SJCRH30 (cell line): ENCODE measurements at places on chromosomes 4 and X. TPM values are rescaled to one million over a fixed set of nuclear protein-coding genes. Genes with fewer than 3 reads are reported as not detected.

HELQ gene
- 20.0 and 25.9 TPM in 2 replicates for total RNA-seq

PF4V1 gene
- total RNA-seq: not detected in 2 replicates

DNA sequence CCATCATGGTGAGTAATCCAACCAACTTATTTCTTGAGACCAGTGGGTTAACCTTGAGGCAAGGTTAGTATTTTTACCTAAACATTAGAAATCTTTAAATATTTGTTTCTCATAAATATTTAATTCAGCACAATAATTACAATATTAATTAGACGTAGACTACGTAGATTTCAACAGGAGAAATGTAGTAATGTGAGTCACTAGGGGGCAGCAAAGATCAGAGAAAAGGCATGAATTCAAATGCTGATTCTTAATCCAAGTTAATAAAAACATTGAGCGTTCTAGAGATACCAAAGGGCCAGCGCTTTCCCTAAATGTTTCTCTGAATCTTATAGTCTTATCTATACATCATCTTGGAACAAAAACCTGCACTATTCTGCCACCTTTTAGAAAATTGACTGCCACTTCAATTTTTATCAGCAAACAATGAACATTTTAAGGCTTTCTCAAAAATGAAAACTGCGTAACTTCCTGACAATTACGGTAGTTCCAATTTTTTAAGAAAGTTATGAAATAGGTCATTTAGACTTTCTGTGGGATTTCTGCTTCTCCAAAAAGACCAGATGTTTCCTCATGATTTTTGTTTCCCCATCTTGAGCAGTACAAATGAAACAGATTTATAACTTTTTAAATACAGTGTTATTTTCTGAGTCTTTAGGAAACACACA, 180.7 kb downstream of the GASK1B start:
- peak; percentile 24 for DNase-seq
- H3K4me1 ChIP-seq: no peaks in the 10 kb centered on the region
- no peak overlapping the region for H3K27ac ChIP-seq
- no peaks in the 10 kb centered on the region for H3K36me3 ChIP-seq
- no peak overlapping the region for H3K4me3 ChIP-seq

GRCh38 chr4:60944060-60944459, 256.1 kb upstream of the ADGRL3 start:
- H3K27ac ChIP-seq: no peak overlapping the region
- no peak overlapping the region for H3K4me3 ChIP-seq
- H3K36me3 ChIP-seq: no peaks in the 10 kb centered on the region
- H3K27me3 ChIP-seq: no peaks in the 10 kb centered on the region
- H3K4me1 ChIP-seq: no peaks in the 10 kb centered on the region
- no peak for DNase-seq

- H3K4me1 ChIP-seq: no peaks in the 10 kb centered on the region
- no peak for DNase-seq
- no peak overlapping the region for H3K4me3 ChIP-seq
- no peaks in the 10 kb centered on the region for H3K27me3 ChIP-seq
- no peaks in the 10 kb centered on the region for H3K36me3 ChIP-seq
Observed at GRCh38 chr4:24999392-25000089, 31.2 kb downstream of the LGI2 start.

GRCh38 chr4:177246641-177247584, 62.8 kb upstream of the NEIL3 start:
- H3K4me1 ChIP-seq: no peaks in the 10 kb centered on the region
- DNase-seq: no peak
- no peaks in the 10 kb centered on the region for H3K27me3 ChIP-seq
- H3K36me3 ChIP-seq: no peaks in the 10 kb centered on the region
- H3K27ac ChIP-seq: no peak overlapping the region
- no peak overlapping the region for H3K4me3 ChIP-seq

DNA sequence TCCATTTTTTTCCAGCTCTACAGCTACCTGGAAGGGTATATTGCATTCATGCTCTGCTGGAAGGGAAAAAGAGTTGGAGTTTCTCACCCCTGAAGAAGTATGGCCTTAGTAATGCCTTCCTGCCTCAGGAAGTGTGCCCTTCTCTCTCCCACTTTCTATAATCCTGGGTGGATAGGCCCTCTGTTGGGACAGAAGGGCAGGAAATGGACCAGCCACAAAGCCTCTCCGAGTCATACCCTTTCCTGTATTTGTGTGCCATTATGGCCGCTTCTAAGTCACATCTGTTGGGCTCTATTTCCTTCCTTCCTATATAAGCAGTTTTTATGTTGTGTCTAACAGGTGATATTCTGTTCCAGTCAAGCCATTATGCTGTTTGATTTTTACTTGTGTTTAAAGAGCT, 74.8 kb upstream of the SMARCA5 start:
- no peaks in the 10 kb centered on the region for H3K27me3 ChIP-seq
- no peak overlapping the region for H3K27ac ChIP-seq
- no peaks in the 10 kb centered on the region for H3K36me3 ChIP-seq
- peak; percentile 14 for DNase-seq
- H3K4me1 ChIP-seq: no peaks in the 10 kb centered on the region
- no peak overlapping the region for H3K4me3 ChIP-seq

GRCh38 chrX:106263817-106264216, 95.7 kb downstream of the PWWP3B start:
- no peak for DNase-seq
- H3K4me3 ChIP-seq: no peak overlapping the region
- H3K4me1 ChIP-seq: no peaks in the 10 kb centered on the region
- no peak overlapping the region for H3K27ac ChIP-seq
- no peaks in the 10 kb centered on the region for H3K27me3 ChIP-seq
- no peaks in the 10 kb centered on the region for H3K36me3 ChIP-seq

DNA sequence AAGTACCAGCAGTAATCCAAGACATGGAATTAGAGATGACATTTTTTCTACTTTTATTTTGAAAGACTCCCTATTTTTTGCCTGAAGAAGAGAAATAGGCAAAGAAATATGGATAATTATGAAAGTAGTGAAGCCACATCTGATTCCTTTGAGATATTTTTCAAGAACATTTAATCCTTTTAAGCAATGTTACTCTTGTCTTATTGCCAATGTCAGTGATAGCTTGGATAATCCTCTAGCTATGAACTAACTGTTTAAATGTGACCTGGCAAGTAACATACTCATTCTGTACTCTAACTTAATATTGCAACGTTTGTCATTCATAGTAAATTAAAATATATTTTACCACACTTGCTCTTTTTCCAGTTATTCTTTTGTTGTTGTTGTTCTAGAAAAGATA, 181.3 kb downstream of the VEGFC start:
- H3K27me3 ChIP-seq: no peaks in the 10 kb centered on the region
- H3K27ac ChIP-seq: no peak overlapping the region
- no peak overlapping the region for H3K4me3 ChIP-seq
- no peaks in the 10 kb centered on the region for H3K4me1 ChIP-seq

GRCh38 chrX:96445531-96446065, 239.0 kb upstream of the DIAPH2 start:
- no peak for DNase-seq
- H3K4me1 ChIP-seq: no peaks in the 10 kb centered on the region
- H3K4me3 ChIP-seq: no peak overlapping the region
- no peaks in the 10 kb centered on the region for H3K27me3 ChIP-seq

GRCh38 chr4:1855333-1856070, 454 bp downstream of the LETM1 start:
- H3K27me3 ChIP-seq: no peaks in the 10 kb centered on the region
- peak; percentile 32 for DNase-seq
- H3K27ac ChIP-seq: peak overlapping the region; percentile 14; the same call in 1 of the 2 replicates

DNA sequence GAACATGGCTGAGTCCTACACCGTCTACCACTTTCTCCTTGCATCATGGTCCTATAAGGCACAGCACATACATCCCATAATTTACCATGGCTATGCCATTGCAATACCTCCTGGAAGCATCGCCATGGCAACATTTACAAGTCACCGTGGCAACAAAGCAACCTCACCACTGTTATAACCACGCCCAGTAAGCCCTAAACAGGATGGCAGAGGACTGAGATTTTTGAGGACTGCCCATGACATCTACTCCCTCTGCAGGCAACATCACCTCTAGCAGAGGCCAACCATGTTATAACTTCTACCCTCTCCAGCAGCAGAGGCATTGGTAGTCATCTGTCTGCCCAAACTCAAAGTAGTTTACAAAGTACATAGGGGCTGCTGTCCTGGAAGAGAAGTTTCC, 29.7 kb downstream of the BCOR start:
- no peak overlapping the region for H3K27ac ChIP-seq
- H3K4me1 ChIP-seq: no peaks in the 10 kb centered on the region; the same call in 1 of the 2 replicates
- no peak overlapping the region for H3K4me3 ChIP-seq
- no peak for DNase-seq

DNA sequence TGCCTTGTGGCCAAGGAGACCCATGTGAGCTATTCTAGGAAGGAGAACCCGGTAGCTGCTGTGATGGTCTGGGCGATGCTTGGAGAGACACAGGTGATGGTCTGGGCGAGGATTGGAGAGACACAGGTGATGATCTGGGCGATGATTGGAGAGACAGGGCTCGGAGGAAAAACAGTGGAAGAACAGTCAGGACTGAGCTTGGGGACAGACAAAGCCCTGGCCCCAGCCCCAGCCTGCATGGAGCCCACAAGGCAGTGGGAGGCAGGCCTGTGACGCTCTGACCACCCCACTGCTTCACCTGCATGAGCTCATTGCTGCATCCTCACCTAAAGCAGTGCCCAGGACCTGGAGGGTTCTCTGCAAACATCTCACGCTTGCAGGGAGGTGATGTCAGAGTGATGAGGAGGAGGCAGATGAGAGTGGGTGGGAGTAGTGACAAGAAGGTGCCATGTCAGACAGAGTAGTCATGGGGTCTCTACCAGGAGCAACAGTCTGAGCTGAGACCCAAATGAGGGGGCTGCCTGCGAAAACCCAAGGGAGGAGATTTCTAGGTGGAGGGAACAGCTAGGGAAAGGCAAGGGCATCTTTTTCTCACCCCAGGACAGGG, 35.9 kb upstream of the PSAPL1 start:
- H3K27ac ChIP-seq: no peak overlapping the region
- no peaks in the 10 kb centered on the region; the same call in 1 of the 2 replicates for H3K27me3 ChIP-seq
- no peaks in the 10 kb centered on the region for H3K36me3 ChIP-seq

GRCh38 chr4:13399257-13399656, 84.9 kb downstream of the RAB28 start:
- DNase-seq: no peak
- no peaks in the 10 kb centered on the region for H3K36me3 ChIP-seq
- no peak overlapping the region for H3K27ac ChIP-seq
- no peaks in the 10 kb centered on the region for H3K4me1 ChIP-seq
- H3K4me3 ChIP-seq: no peak overlapping the region

GRCh38 chr4:165027762-165028402, 3.9 kb upstream of the TRIM60 start:
- DNase-seq: no peak
- no peaks in the 10 kb centered on the region for H3K36me3 ChIP-seq
- H3K27me3 ChIP-seq: no peaks in the 10 kb centered on the region
- no peak overlapping the region for H3K4me3 ChIP-seq
- H3K4me1 ChIP-seq: no peaks in the 10 kb centered on the region

GRCh38 chr4:27398631-27399310, 538.1 kb downstream of the STIM2 start:
- no peak for DNase-seq
- no peak overlapping the region for H3K4me3 ChIP-seq
- no peaks in the 10 kb centered on the region for H3K36me3 ChIP-seq

DNA sequence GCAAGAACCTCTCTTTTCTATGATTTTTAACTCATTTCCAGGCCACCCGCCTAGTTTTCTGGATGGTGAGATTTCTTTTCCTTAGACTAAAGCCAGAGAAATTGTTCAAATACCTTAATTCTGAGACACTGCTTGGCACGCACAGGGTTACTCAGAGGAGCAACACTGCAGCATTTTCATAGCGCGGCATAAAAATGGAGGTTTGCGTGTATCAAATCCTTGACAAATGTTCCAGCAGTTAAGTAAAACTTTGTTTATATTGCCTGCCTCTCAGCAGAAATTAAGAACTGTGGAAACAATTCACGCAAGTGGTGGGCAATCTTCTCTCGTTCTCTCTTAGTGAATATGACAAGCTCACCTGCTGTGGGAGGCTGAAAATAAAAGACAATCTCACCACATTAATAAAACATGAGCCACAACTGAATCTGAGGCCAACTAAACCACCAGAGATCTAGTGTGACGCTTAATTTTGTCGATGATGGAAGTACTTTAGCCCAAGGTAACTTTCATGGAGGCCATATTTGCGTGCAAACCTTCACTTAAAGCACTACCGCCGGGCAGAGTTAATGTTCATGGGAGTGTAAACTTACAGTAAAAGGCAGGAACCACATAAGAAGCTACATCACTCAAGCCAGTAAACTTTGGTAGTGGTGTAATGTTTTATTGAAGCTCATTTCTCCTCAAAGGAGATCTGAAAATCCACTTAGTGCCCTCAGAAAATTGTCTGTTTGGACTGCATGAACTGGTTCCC, 894.8 kb upstream of the EPHA5 start:
- no peak overlapping the region for H3K27ac ChIP-seq
- H3K36me3 ChIP-seq: no peaks in the 10 kb centered on the region
- DNase-seq: peak; percentile 9
- H3K27me3 ChIP-seq: no peaks in the 10 kb centered on the region

GRCh38 chr4:74638689-74639088, 155.6 kb downstream of the BTC start:
- no peak overlapping the region for H3K27ac ChIP-seq
- H3K27me3 ChIP-seq: no peaks in the 10 kb centered on the region
- H3K36me3 ChIP-seq: no peaks in the 10 kb centered on the region

DNA sequence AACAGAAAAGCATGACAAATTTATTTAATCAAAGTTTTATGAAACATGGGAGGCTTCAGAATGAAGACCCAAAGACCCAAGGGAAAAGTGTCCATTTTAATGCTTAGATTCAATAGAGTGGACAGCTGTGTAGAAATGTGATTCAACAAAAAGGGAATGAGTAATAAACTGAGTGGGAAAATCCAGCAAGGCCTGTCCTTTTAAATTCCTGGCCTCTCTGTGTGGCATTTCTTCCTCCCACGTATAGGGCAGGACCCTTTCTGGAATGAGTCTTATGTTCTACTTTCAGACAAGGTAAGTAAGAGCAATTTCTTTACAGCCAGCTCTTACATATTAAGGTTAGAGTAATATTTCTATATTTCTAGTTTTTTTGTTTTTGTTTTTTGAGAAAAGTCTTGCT, 14.5 kb downstream of the AASDH start:
- DNase-seq: no peak
- peaks cover 9% of the 10 kb centered on the region for H3K4me1 ChIP-seq
- no peak overlapping the region for H3K27ac ChIP-seq
- peaks cover 4% of the 10 kb centered on the region; the same call in 1 of the 2 replicates for H3K36me3 ChIP-seq

DNA sequence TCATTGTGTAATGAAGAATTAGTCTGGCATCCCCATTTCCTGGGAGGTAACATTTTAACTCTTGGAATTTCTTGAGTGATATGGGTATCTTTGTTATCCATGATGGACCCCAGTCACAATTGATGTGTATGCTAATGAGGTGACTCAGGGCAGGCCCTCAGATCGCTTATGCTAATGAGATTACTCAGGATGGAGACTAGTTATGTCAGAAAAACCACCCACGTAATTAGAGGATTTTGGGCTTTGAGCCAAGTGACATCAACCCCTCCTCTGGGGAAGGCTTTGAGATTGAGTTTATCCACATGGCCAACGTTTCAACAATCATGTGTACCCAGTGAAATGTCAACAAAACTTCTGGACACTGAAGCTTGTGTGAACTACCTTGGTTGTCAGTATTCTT, 772.7 kb downstream of the STPG2 start:
- H3K27ac ChIP-seq: no peak overlapping the region
- no peaks in the 10 kb centered on the region for H3K36me3 ChIP-seq
- H3K4me1 ChIP-seq: 0 out of 2 replicates have a peak, but pooled peaks cover 2% of the 10 kb centered on the region
- DNase-seq: peak; percentile 15
- no peaks in the 10 kb centered on the region for H3K27me3 ChIP-seq
- H3K4me3 ChIP-seq: no peak overlapping the region
